ENCODE measurements at places on chromosomes 4 and X.

- no peak for DNase-seq
Observed at GRCh38 chrX:66833426-66833825, 194.5 kb upstream of the EDA2R start.

DNA sequence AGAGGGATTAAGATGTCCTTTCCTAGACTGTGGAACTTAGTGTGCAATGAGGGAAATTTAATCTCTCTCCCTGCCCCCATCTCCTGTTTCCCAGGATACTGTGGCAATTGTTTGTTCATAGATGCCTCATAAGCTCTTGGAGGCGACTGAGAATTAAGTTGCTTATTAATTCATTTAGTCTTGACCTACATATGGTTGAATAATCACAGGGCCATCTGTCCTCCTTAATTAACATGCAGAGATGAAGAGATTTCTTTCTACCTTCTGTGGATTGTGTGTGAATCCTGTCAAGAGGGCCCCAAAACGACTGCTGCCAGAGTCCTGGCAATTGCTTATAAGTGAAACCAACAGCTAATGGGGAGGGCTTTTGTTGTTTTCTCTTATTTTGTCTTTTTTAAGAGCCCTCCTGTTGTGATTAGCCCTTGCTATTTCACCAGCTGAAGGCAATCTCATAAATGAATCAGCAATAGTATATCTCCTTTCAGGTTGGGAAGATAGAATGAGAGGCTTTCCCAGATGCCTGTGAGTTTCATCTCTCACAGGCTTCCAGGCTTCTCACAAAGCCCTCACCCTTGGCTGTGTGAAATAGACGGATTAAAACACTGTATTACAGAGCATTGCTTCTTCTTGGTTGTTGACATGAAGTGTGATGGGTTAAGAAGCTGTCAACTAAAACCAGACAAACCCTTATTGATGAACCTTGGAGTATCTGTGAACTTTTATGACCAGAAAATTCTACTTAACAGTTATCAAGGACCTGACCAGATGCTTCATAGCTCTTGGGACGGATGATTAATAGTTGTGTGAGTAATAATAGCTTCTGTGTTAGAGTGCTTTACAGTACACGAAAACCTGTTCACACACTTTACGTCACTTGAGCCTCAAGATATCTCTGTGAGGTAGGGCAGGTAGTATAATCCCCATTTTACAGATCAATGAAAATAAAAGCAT lies 58.5 kb downstream of the PGRMC2 start:
- no peak for DNase-seq

DNA sequence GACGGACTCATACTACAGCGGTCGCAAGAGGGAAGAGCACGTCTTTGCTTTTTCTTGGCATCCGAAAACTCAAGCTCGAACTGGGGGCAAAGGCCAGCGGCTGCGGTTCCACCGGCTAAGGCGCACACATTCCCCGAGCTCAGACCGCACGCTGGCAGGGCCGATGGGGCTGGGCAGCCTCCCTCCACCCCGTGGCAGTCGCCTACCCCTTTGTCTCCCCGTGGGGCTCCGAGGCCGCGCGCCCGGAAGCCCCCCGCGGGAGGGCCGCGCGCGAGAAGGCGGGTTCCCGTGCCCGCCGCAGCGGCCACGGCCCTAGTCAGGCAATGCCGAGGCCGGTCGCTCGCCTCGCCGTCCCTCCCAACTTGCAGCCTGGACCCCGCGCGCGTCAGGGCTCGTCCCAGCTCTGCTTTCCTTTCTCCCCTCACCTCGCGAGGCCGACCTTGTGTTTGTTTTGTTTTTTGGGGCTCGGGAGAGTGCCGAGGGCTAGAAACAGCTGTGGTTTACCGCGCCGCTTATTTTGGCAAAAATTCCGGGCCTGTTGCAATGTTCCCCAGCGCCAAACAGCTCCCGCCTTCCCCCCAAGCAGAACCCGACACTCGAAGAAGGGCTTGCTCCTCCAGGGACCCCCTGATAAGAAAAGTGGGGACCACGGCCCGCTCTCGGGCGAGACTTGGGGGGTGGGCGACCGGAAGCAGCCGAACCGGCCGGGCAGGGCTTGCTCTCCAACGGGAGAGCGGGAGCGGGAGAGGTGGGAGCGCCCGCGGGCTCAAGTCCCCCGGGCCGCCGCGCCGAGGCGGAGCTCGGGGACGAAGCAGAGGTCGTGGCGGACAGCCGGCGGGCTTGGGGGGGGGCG lies 561 bp upstream of the N4BP2 start:
- no peak for DNase-seq

GRCh38 chr4:63316633-63317032 lies 1092.6 kb downstream of the TECRL start:
- no peak for DNase-seq

DNA sequence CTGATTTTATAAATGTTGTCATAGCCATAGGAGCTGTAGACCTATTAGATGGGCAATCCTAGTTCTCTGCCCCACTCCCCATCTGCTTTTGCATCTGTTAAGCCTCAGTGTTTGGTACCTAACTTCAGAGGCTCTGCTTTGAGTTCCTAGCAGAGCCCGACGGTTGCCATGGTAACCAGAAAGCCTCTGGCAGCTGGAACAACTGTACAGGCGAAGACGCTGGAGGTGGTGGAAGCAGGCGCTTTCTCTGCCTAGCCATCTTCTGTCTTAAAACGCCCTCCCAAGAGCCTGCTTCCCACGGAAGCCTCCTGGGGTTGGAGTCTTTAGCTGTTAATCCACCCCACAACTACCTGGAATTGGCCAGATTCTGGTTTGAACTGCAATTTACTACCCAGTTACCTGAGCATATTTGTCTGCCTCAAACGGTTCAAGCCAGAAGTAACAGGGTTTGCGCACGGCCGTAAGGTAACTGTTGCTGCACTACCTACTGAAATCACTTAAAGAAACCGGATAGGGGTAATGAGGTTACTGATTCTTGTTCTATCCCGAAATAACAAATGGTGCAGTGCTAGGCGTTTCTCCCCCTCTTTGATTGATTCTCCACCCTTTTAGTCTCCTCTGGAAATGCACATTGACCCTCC lies 1.0 kb upstream of the GABRG1 start:
- DNase-seq: no peak

DNA sequence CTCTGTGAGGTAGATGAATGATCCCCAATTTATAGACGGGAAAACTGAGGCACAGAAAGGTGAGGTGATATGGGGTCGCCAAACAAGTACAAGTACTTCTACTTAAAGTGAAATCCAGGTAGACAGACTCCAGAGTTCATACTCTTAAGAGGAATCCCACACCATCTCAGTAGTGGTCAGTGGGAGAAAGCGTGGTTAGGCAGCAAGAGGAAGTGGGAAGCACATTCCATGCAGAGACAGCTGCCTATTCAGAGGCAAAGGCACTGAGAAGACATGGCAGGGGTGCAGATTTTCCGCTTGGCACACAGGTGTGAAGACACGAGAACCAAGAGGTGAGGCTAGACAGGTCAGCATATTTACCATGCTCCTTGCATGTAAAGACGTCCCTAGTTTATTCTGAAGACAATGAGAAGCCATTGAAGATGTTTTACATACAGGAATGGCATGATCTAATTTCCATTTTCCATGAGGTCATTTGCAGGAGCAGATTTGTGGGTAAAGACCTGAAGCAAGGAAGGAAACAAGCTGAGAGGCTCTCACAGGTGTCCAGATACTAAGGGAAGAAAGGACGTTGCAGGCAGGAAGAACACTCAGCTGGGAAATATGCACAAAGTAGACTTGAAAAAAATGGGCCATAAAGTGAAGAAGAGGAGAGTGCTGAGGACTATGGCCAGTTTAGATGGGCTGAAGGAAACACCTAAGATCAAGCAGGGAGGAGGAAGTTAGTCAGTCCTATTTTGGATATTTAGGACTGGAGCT lies 17.3 kb upstream of the CLNK start:
- DNase-seq: no peak

- no peak for DNase-seq
Observed at GRCh38 chrX:135985973-135986310, 707 bp downstream of the SLC9A6 start.

DNA sequence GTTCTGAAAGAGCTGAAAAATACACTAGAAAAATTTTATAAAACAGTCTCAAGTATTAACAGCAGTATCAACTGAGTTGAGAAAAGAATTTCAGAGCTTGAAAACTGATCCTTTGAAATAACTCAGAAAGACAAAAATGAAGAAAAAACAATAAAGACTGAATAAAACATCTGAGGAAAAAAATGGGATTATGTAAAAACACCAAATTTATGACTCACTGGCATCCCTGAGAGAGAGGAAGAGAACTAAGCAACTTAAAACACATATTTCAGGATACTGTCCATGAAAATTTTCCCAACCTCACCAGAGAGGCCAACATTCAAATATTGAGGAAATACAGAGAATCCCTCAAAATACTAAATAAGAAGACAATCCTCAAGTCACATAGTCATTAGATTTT lies 22.9 kb downstream of the PABPC4L start:
- DNase-seq: no peak

DNA sequence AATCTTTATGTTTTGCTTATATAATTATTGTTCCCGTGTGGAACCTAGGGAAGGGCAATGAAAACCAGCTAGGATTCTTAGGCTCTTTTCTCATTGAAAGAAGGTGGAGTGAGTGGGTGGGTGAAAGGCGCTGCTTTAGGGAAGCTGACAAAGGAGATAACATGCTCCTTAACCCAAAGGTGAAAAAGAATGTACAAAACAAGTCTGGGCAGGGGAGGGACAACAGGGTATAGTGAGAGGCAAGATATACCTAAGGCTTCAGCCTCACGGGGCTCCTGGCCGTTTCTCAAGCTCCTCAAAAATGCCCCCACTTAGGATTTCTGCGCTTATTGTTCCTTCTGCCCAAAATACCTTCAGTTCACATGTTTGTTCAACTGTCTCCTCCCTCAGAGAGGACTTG lies 1.8 kb downstream of the SH2D1A start:
- DNase-seq: no peak

GRCh38 chrX:43556207-43556606 lies 99.9 kb upstream of the MAOA start:
- no peak for DNase-seq

DNA sequence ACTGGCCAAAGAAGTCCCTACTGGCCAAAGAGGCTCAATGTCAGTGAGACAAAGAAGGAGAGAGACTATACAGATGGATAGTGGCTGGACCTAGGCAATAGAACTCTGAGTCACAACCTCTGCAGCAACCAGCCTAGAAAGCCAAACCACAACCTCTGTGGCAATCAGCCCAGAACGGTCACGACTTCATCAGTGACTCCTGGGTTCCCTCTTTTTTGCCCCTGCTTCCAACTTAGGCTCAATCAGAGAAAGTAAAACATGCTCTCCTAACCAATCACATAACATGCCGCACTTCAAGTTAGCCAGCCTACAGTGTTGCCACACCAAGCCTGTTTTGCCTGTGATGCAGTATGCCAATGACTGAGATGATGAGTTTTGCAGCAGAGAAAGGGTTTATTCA lies 203.4 kb downstream of the ANAPC10 start:
- DNase-seq: no peak

GRCh38 chr4:71186257-71186565 lies 152.6 kb upstream of the SLC4A4 start:
- DNase-seq: no peak

GRCh38 chr4:2570551-2571222 lies 34.2 kb downstream of the FAM193A start:
- no peak for DNase-seq

- no peak for DNase-seq
Observed at GRCh38 chrX:155179346-155179997, 36.8 kb upstream of the VBP1 start.

- DNase-seq: no peak
Observed at GRCh38 chrX:105999294-105999693, 39.2 kb downstream of the SERPINA7 start.

DNA sequence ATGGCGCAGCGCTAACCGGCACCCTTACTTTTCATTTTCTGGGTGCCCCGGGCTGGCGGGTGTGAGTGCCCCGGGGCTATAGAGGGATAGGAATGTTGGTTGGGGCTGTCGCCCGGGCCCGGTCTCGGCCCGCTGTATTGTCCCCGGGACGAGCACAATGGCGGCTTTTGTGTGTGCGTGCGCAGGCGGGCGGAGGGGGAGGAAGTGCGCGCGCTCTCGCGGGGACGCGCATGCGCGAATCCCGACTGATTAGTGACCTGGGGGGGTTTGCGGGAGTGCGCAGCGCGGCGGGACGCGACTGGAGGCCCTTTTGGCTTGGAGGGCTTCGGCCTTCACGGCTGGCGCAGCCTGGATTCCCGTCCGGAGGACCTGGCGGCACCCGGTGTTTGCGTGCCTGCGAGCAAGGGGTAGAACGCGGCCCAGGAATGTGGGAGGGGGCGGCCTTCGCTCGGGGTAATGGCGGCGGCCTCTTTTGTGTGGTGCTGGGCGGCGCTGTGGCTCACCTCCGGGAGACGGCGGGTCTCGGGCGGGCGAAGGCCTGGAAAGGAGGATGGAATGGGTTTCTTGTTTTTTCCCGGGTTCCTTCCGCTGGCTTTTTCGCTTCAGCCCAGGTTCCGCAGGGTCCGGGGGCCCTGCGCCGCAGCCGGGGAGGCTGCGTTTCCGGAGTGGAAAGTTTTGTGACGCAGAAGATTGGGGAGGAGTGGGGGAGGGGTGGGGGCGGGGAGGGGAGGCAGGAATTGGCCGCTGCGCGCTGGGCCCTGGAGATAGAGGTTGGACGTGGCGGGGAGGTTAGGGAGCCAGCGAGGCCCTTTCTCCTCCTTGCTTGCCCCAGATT lies 618 bp downstream of the DDX3X start:
- no peak for DNase-seq

GRCh38 chr4:177478496-177478895 lies 36.3 kb upstream of the AGA start:
- DNase-seq: no peak

DNA sequence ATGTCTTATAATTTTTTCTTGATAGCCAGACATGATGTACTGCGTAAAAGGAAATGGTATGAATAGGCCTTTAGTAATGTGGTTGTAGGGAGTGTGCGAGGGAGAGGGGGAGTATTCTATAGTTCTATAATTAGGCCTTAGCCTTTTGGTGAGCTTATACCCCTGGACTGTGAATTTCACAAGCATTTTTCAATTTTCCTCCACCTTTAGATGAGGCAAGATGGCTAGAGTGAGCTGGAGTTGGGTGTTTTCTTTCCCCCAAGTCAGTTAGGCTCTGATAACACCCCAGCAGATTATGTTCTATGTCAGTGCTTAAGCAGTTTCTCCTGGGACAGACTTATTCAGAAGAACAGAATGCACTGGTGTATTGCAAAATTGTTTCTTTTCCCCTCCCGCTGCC lies 210.2 kb upstream of the NPY2R start:
- no peak for DNase-seq

DNA sequence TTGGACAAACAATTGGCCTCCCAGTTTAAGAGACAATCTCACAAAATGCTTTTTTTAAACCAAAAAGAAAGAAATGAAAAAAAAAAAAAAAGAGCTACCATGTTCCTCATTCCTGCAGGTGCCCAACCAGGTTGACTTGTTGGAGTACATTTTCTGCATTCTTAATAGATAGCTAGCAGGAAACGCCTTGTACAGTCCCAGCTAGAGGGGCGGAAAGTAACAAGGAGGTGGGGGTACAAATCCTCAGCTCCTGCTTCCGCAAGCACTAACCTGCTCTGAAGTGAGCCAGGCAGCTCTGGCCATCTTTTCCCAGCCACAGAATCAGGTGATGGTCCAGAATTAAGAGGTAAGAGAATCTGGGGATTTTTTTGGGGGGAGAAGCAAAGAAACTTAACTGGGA lies at the start of gene VGLL1:
Gene VGLL1, plus strand, starts transcription at position 265 of the 400 bp plus-strand sequence. CDS start 3,806 bp downstream, outside the sequence.
- no peak for DNase-seq

Data from cortex of kidney (tissue), 1 donor.